ENCODE measurements at places on chromosomes 5 and 9.

GRCh38 chr5:146884066-146884626 is 5.6 kb upstream of the PPP2R2B start:
- DNase-seq, result no peak

- DNase-seq, result no peak
Observed at GRCh38 chr9:73031350-73031749, 78.5 kb upstream of the ALDH1A1 start.

- no peak for DNase-seq
Observed at GRCh38 chr5:84783003-84783402, 398.3 kb upstream of the EDIL3 start.

- no peak for DNase-seq
Observed at GRCh38 chr9:113164536-113165300, 13.9 kb downstream of the SLC31A2 start.

GRCh38 chr5:130502702-130503101 is 598.4 kb downstream of the CHSY3 start:
- DNase-seq, result no peak

DNA sequence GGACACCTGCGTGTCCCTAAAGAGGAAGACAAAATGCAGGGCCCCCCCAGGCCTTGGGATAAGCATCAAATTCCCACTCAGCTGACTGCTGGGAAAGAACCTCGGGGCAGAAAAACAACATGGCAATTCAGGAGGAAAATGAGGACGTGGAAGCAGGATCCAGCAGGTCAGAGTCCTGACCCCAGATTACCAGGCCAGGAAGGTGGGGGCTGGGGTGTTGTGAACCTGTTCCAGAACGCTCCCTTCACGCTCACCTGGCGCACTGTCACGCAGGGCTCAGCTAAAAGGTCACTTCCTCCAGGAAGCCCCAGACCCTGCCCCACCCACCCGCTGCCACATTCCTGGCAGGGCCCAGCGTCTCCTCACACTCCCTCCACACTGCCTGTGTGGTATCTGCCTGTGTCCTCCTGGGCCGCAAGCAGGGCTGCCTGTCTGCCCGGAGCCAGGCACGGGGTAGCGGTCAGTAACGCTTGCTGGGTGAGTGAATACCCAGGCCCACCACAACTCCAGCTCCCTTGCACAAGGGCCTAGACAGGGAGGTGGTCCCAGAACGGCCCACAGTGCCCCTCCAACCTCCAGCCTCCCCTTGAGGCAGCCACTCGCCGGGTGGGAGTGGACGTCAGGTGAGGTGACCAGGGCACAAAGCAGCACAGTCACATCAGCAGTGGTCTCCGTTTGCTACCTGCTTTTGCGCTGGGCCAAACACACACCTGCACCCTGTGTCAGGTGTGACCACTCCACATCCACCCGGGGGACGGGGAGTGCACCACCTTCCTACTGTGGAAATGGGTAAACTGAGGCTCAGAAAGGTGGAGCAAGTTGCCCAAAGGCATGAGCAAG is 18.1 kb downstream of the VAV2 start:
- no peak for DNase-seq

GRCh38 chr5:126055348-126055729 is 367.9 kb upstream of the GRAMD2B start:
- DNase-seq, result no peak

DNA sequence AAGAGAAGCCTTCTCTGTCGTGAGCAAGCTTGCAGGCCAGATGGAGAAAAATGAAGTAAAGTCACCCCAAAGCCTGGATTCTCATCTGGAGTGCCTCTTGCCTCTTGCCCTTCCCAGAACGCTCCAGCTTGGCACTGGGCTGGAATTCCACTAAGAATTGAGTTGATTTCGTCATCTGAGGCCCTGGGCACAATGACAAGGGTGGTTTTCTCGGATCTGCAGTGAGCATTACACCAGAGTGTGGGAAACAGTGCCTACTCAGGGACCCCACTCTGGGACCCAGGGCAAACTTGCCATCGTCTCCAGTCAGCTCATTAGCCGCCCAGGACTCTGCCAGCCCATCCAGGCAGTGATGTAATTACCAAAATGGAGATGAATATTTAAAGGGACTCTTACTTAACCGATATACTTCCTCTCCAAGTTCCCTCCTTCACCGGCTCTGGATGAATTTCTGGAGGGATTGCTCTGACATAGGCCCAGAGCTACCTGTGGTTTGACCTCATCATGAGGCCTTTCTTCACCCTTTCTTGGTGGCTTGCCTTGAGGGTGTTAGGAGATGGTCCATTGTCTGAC is 44.7 kb upstream of the LCP2 start:
- no peak for DNase-seq

DNA sequence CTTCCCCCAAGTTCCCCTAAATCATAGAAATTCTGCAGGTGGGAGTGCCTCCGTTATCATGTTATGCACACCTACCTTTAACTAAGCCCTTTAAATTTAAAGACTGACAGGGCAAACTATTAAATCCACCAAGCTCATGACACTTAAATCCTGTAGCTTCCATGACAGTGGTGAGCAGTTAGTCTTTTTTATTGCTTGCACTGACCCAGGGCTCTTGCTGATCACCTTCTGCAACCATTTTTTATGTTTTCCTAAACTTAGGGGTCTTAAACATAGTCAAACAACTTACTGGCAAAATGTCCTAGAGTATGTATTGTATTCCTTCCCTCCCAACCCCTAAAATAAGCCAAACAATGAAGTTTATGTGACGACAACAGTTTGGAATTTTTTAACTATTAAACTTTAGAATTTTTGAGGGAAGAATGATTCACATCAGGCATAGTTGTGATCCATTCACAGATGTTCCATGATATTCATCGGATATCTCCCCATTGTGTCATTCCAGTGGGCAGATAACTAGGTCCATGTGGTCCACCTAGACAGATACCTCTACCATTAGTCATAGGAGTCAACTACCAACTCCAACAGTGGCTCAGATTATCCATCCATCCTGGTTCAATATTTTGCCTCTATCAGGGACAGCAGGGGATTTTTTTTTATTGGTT is 283.1 kb downstream of the ADAMTS6 start:
- DNase-seq, result no peak

- no peak for DNase-seq
Observed at GRCh38 chr5:96896806-96897205, 20.5 kb downstream of the ERAP2 start.

DNA sequence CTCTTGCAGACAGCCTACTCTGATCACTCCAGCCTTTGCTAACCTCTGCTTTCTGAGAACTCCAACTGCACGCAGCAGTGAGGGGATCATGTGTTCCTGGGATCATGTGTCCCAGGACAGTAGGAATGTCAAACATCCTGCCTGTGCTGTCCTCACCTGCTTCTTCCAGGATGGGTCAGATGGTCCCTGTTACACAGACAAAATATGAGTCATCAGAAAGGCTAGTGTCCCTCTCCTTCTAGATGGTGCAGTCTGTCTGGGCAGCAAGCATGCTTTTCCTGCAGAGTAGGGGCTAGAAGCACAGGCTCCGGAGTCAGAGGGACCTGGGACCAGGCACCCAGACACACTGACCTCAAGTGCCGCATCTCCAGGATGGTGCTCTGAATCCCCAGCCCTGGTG is 20.1 kb upstream of the SLC25A48 start:
- DNase-seq, result no peak

DNA sequence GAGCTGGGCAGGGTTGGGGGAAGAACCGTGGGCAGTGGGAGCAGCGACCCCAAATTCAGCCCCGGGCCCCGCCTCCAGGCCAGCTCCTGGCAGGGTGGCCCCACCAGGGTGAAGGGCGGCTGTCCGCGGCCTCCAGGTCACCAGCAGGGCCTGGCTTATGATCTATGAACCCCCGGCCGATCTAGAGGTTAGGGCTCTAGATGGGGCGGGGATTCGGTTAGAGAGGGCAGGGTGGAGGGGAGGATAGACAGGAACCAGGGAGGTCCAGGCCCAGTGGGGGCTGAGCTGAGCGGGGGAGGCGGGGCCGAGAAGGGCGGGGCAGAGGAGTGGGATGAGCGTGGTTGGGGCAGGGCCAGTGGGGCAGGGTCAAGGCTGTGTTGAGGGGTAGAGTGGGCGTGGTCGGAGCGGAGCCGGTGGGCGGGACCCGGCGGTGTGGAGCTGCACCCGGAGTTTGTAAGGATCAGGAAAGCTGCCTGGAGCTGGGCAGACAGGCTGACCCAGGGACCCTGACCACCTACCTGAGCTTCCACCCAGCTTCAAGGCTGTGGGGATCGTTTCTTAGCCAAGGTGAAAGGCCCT is 29.3 kb upstream of the OBP2B start:
- DNase-seq, result peak; percentile 99

- DNase-seq, result no peak
Observed at GRCh38 chr9:129836311-129837007, 1.2 kb downstream of the USP20 start.

All from H9 (cell line).